ENCODE measurements at places on chromosomes 5 and 9. TPM values are rescaled to one million over a fixed set of nuclear protein-coding genes. Genes with fewer than 3 reads are reported as not detected.

The THBS4 gene
- total RNA-seq: 12.3 TPM

The CNTFR gene
- total RNA-seq: 7.5 TPM

The ORM2 gene
- 0.79 TPM for total RNA-seq

The PCSK5 gene
- total RNA-seq: 24.5 TPM

DNA sequence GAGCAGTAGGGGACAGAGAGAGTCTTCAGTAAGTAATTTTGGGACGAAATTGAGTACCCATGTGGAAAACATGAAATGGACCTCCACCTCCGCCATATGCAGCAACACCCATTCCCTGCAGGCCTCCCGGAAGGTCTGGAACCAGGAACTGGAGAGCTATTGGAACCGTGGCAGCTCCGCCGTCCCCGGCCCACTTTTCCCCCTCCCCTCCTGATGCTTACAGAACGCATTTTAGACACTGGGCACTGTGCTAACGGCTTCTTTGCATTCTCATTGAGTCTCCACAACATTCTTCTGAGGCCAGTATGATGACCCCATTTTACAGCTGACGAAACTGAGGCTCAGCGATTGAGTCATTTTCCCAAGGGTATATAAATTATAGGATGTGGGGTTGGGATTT, 20.4 kb upstream of the ZBTB43 start:
- DNase-seq: no peak

GRCh38 chr9:104961238-104961637, 33.3 kb upstream of the ABCA1 start:
- DNase-seq: no peak

GRCh38 chr5:140042643-140043507, at the start of gene NRG2:
NRG2 (minus strand) TSS chr5:140043299.
- no peak for DNase-seq

GRCh38 chr9:91416096-91416712, 7.4 kb downstream of the NFIL3 start:
- no peak for DNase-seq
